Regular cardiac myocyte (primary cell): ENCODE measurements at places on chromosomes 2 and 18. TPM values are rescaled to one million over a fixed set of nuclear protein-coding genes. Genes with fewer than 3 reads are reported as not detected.

KATNAL2 gene
- total RNA-seq: 0.96 and 2.5 TPM in 2 replicates

TMEM163 gene
- not detected in 2 replicates for total RNA-seq

IL18R1 gene
- 0.96 and 1.4 TPM in 2 replicates for total RNA-seq

RAX gene
- not detected in 2 replicates for total RNA-seq

C2orf76 gene
- 5.6 and 8.6 TPM in 2 replicates for total RNA-seq

VSNL1 gene
- total RNA-seq: 0.38 and 0.85 TPM in 2 replicates

COL3A1 gene
- 1,261 and 4,792 TPM in 2 replicates for total RNA-seq

CRYGD gene
- total RNA-seq: not detected in 2 replicates

TPO gene
- total RNA-seq: not detected in 2 replicates

DPP4 gene
- 87.2 and 433 TPM in 2 replicates for total RNA-seq

RAMP1 gene
- 0.77 and 3.1 TPM in 2 replicates for total RNA-seq

PAX8 gene
- 0.38 and 1.1 TPM in 2 replicates for total RNA-seq

SIX3 gene
- total RNA-seq: not detected in 2 replicates

EFR3B gene
- 0.56 and 1.7 TPM in 2 replicates for total RNA-seq

EMILIN2 gene
- total RNA-seq: 11.0 and 16.1 TPM in 2 replicates

VWA3B gene
- not detected in 2 replicates for total RNA-seq

ZSWIM2 gene
- total RNA-seq: under 0.01 TPM in 2 replicates

OXER1 gene
- total RNA-seq: not detected in 2 replicates

CYS1 gene
- 0.58 and 1.7 TPM in 2 replicates for total RNA-seq

TDRD15 gene
- not detected in 2 replicates for total RNA-seq

SULT1C4 gene
- total RNA-seq: 0.56 and 0.58 TPM in 2 replicates

PPIL3 gene
- total RNA-seq: 49.0 and 56.0 TPM in 2 replicates

GKN1 gene
- total RNA-seq: not detected in 2 replicates

PDK1 gene
- 21.3 and 34.1 TPM in 2 replicates for total RNA-seq

RETSAT gene
- total RNA-seq: 57.7 and 86.0 TPM in 2 replicates

M1AP gene
- total RNA-seq: under 0.01 and 0.19 TPM in 2 replicates
